Lung microvascular endothelial cell (primary cell): ENCODE measurements at places on chromosomes 12 and 14. TPM values are rescaled to one million over a fixed set of nuclear protein-coding genes. Genes with fewer than 3 reads are reported as not detected.

DNA sequence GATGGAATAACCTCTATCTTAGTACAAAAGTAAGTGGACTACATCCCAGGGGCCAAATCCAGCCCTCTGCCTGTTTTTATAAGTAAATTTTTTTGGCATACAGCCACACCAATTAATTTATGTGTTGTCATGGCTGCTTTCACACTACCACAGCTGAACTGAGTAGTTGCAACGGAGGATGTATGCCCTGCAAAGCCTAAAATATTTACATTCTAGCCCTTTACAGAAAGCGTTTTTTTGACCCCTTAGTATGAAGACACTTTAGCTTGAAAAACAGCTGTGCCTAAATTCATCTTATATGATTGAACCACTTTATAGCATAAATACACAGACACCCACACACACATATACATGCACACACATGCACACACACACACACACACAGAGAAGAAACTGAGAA, 501.6 kb downstream of the EGLN3 start:
- DNase-seq = no peak

GRCh38 chr12:77578466-77579220, 252.1 kb upstream of the NAV3 start:
- DNase-seq = no peak

DNA sequence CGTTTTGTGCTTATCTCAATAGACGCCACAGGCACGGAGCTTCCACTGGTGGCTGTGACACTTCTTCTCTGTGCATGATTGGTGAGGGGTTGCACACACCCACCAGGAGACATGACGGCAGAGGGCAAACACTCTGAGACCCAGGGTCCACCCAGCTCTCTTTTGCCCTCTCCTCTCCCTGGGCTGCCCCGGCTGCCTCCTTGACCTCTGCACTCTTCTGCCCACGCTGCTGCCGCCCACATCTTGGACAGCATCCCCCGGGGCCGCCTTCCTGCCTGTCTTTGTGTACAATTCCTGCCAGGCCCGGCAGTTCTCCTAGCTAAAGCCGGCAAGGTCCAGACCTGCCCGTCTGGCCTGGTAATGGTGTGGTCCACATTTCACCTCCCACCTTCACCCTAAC, 44.7 kb downstream of the DPF3 start:
- no peak for DNase-seq

OR4N5 gene
- not detected in 2 replicates for total RNA-seq

TTC8 gene
- 5.0 and 7.2 TPM in 2 replicates for total RNA-seq

DNA sequence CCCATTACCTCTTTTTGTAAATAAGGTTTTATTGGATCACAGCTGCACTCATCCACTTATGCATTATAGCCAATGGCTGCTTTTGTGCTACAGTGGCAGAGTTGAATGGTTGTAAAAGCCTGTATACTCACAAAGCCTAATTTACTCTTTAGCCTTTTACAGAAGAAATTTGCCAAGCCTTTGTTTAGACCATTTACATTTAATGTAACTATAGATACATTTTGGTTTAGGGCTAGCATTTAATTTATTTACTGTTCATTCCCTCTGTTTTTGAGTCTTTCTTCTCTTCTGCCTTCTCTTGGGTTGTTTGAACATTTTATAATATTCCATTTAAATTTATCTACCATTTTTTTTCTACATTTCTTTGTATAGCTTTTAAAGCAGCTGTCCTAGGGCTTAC, 217.1 kb upstream of the AMIGO2 start:
- DNase-seq = no peak

DNA sequence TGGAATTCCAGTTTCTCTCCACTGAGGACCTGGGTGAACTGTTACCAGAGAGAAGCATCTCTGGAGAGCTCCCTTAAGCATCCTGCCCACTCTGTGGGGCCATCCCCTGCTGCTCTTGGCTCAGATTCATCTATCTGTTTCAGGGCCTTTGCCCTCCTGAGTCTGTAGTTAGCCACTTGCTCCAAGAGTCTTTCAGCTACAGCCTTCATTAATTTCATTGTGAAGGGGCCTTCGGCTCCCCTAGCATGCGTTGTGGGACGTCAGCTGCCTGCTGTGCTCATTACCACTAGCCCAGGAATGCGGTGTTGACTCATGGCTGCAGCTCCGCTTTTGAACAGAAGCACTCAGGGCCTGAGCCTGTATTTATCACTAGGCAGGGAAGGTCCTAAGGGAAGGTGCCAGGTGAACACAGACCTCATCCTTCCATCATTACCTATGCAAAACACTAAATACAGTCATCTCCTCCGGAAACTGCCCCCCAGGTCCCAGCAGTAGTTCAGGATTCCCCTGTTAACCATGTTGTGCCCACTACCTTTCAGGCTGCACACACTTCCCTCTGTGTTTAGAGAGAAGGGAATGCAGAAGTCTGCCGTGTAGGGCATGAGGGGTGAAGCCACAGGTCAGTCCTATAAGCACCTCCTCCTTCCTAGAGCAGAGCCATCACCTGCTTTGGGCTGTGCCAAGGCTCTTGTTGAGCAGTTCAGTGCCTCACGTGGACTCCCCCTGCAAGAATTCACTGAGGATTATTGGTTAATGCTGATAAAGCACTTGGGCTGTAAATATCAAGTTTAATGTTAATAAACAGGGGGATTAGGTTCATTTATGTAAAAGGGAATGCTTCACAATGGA, 191.4 kb downstream of the CACNA1C start:
- no peak for DNase-seq

DNA sequence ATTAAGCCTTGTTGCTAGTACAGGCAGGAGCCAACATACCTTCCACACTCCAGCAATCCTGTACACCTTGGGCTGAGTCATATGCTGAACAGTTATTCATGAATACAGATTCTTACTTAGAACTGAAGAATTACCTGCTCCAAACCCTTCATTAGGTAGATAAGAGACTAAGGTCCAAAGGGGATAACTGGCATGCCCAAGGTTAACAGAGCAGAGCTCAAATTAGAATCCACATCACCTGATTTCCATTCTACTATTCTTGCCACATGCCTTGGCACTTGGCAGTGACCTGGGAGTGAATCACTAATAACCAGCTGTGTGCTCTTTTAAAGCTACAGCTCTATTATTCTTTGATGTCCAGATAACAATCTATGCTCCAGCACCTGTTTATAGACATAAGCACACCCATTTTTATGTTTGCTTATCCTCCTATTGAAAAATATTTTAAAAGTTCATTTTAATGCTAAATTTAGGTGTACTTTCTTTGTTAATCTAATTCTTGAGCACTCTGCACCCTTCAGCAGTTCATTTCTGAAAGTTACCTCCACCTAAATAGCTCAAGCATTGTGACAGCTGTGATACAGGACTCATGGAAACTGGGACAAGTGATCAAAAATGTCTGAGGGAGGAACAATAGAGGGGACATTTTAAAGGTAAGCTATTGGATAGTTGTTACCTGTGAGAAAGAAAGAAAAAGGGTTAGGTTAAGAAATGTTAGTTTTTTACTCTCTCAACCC, 19.4 kb downstream of the LPCAT3 start:
- DNase-seq = no peak

- no peak for DNase-seq
Measured at GRCh38 chr12:41527534-41528116, 339.5 kb downstream of the PDZRN4 start.

DNA sequence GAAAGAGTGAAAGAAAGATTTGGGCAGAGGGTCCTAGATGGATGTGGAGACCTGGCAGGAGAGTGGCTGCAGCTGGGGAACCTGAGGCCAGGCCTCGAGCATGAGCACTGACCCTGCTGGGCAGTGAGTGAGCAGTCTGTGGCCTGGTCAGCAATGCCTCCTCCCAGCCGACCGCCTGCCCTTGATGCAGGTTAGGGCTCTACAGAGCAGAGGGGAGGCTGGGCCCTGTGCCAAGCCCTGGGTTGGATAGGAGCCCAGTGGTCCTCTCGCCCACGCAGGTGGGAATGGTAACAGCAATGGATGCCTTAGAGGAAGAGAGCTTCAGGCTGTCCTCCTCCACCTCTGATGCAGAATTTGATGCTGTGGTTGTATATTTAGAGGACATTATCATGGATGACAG, 59.8 kb downstream of the RAB35 start:
- no peak for DNase-seq

ANO2 gene
- 14.4 and 84.1 TPM in 2 replicates for total RNA-seq

DNA sequence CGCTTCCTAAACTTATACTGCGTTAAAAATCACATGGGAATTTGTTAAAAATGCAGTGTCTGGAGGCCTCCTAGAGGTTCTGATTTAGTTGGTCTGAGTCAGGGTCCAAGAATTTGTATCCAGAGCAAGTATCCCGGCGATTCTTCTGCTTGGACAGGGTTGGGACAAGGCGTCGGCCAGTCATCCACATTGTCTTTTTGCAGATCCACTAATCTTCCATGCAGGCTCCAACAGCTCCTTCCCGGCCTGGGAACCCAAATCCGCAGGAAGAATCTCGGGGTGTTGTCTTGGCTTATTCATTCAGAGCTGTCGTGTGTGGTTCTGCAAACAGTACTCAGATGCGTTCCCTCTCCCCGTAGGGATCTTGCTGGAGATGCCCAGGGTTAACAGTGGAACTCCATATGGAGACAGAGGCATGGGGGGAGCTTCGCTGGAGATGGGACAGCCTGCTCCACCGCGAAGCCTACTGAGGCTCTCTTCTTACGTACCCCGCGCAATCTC, 25.3 kb downstream of the GPRC5D start:
- DNase-seq = no peak

DAO gene
- not detected in 2 replicates for total RNA-seq

DNA sequence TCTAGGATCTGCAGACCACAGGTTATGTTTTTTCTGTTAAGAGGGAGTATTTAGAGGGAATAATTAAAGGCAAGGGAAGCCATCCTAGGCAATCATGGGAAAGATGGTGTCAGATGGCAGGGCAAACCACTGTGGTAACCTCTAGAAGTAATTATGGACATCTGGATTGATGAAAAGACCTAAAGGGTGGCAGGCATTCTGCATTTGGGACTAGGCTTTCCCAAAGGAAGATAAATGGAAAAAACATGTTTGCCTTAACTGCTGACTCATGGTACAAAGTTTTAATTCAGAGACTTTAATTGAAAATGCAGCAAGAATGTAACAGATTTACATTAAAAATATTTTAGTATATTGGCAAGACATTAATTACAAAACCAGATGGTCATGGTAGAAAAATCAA, 88.1 kb downstream of the TMEM30B start:
- no peak for DNase-seq

DNA sequence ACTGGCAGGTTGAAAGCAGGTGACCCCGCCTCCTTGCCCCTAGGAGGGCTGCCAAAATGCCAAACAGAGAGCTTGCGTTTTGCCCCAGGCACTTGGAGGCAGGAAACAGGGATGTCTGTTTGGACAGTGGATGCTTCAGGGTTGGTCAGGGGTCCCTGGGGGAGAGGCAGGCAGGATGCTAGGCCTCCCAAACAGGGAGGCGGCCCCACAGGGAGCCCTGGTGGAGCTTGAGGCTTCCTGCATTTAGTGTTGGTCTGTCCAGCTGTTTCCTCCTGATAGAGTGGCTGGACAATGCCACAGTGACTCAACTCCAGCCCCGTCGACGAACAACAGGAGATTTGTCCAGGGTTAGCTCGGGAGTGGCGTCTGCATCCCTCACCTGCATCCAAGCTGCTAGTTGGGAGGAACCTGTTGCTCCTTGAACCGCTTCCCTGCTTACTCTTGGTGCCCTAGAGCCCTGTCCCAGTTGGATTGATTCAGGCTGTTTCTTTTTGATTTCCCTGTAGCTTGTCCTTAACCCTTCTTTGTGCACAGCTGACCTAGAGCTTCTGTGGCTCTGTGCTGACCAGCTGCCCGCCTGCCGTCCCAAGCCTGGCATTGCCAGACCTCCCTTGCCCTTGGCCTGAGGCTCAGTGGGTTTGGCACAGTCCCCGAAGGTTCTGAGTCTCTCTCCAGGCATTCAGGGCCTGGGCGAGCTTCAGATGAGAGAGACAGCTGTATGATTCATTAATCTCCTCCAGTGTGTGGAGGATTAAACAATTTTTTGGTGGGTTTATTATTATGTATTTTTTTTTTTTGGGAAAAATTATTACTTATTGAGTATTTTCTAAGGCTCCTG, 45.9 kb downstream of the TSPAN9 start:
- peak; percentile 98 for DNase-seq

DNA sequence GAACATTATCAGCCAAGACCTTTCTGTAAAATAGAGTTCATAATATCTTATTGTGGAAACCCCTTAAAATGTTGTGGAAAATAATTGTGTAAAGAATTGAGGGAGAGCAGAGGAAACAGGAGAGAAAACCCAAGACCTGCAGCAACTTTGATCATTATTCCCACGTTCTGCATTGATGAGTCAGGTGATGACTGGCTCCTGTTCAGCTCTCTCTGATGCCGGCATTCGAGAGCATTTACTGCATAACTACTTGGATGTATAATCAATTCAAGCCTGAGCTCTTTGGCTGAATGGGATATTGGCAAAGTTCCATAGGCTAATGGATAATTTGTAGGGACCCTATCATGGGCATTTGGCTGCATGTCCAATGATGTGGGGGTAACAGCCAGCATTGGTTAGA, 176.3 kb upstream of the ARID2 start:
- DNase-seq = no peak

LRP1 gene
- total RNA-seq = 0.60 and 1.3 TPM in 2 replicates

SMIM41 gene
- under 0.01 TPM in 1 of 2 replicates, not detected in the other for total RNA-seq

- DNase-seq = no peak
Measured at GRCh38 chr14:92988786-92989755, 66.1 kb downstream of the CHGA start.

GRCh38 chr14:89660166-89660565, 243.1 kb upstream of the FOXN3 start:
- no peak for DNase-seq

DNA sequence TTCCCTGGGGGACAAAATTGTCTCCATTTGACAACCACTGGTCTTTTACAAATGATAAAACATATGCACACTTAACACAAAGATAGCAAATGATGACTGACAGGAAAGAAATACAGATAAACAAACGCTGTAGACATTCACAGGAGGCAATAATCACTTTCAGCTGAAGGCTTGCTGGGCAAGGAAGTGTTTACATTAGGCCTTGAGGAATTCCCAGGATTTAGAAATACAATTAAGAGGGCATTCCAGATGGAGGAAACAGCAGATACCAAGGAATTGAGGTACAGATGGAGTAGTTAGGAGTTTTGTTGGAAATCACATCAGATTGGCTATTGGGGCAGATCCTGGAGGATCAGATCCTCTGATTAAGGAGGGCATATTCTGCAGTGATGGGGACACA, 93.9 kb downstream of the DYRK2 start:
- no peak for DNase-seq

CD27 gene
- not detected in 2 replicates for total RNA-seq

- no peak for DNase-seq
Measured at GRCh38 chr14:29993143-29993542, 65.5 kb upstream of the PRKD1 start.

GRCh38 chr12:19387161-19387560, 52.1 kb upstream of the AEBP2 start:
- no peak for DNase-seq

DNA sequence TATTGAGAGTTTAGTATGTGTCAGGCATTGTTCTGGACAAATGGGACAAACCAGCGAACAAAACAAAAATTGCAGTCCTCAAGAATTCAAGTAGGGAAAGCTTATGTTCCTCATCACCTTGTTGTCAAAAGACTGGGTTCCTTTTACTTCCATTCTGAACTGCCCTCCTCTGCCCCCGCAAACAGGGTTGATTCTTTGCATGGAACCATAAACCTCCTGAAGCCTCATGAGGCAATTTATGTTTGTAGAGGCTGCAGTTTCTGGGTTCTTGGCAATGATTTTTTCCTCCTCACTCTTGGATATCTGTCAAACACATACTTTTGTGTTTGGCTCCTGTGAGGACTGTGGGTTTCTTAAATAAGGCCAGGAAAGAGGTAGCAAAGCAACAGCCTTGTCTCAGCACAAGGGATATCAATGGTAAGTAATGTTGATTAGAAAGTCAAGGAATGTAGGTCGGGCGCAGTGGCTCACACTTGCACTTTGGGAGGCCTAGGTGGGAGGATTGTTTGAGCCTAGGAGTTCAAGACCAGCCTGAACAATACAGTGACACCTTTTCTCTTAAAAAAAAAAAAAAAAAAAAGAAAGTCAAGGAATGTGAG, 13.9 kb downstream of the COPZ1 start:
- DNase-seq = no peak
